ENCODE measurements at places on chromosomes 3 and 15.

- no peak for DNase-seq
Observed at GRCh38 chr15:67632261-67632660, 89.8 kb downstream of the MAP2K5 start.

DNA sequence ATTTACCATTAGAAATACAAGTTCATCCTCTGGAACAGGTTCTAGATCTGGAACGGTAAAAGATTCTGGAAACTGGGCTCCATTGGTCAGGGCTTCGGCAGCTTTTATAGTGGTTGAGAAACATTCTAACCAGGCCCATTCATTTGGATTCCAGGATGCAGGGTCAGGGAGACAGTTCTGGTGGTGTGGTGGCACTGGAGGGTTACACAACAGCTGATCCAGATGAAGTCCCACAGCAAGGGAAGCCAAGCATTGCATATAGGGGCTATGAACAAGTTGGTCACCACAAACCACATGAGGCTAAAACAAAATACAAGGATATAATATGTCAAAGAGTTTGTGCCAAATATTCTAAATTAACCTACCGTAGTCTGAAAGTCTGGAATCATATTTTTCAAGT lies 43.0 kb downstream of the FBXL22 start:
- DNase-seq: no peak

DNA sequence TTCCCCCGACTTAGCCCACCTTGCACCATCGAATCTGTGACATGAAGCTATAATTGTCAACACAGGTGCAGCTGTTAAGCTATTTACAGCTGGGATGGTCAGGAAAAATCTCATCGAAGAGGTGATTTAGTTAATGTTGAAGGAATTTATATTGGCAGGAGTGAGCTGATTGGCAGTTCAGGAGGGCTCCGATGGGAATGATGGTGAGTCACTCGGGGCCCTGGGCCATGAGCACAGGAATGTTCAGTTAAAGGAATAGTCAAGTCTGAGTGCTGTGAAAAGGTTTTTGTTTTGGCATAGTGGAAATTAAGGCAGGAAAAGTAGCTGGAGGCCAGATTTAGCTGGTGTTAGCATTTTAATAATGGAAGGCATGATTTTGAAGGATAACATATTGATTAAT lies 95.7 kb downstream of the OXSM start:
- peak; percentile 31 for DNase-seq

- no peak for DNase-seq
Observed at GRCh38 chr3:142987707-142988106, 13.7 kb upstream of the U2SURP start.

DNA sequence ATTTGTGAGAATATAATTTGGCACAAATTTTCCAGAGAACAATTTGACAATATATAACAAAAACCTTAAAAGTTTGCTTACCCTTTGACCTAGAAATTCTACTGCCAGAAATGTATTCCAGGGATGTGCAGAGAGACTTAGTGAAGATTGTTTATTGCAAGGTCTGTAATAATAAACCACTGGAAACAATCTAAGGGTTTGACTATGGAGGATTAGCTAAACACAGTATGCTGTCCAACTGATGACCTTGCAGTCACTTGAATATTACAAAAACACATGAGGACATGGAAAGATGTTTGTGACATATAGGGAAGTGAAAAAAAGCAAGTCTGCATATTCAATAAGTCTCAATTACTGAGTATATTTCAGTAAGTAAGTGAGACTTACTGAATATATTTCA lies 48.1 kb upstream of the CDV3 start:
- no peak for DNase-seq

DNA sequence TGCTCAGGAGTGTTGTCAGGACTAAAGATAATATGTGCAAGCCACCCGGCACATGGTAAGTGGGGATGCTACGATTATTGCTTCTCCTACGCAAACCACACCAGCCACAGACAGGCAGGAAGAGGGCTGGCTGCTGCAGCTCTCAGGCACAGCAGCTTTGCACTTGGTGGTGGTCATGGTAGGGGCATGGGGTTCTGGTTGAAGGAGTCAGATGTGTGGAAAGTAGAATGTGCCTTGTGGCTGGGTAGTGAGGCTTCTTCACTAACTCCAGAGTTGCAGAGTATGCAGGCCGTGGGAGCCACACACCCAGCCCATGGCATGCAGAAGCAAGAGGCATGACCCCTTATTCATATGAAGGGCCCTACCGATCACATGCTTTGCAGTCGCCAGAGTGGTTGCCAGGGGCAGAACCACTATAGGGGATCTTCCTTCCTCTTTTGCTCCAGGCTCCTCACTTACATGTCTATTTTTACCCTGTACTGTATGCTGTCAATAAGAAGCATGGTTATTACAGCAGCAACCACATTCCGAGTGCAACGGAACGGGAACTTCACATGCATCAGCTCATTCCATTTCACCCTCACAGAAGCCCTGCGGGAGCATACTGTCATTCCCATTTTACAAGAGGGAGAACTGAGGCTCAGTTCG lies 59.2 kb upstream of the HERC1 start:
- no peak for DNase-seq

DNA sequence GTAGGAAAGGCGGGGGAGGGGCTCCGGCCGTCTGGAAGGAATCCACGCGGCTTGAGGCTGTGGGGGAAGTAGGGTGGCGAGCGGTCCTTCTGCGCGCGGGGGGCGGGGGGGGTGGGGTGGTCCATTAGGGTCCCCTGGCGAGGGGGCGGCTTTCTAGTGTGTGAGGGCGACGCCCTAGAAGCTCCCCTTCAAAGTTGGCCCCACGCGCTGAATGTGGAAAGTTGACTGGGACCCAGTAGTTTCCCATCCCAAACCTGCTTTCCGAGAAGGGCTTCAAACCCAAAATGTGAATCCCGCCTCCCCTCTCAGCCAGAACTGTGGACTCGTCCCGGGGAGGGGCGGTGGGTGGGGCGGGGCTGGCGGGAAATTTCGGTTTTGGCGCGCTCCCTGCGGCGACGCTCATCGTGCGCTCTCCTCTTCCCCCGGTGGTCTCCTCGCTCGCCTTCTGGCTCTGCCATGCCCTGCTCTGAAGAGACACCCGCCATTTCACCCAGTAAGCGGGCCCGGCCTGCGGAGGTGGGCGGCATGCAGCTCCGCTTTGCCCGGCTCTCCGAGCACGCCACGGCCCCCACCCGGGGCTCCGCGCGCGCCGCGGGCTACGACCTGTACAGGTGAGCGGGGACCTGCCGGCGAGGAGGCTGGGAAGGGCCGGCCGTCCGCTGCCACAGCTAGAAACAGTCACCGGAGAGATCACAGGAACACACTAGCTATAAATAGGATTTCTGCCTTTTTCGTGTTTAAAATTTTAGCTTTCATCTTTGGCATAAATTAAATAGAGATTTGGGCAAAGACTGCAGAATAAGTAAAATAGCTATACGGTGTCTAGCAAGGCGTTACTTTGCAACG lies 790 bp downstream of the DUT start:
- no peak for DNase-seq

DNA sequence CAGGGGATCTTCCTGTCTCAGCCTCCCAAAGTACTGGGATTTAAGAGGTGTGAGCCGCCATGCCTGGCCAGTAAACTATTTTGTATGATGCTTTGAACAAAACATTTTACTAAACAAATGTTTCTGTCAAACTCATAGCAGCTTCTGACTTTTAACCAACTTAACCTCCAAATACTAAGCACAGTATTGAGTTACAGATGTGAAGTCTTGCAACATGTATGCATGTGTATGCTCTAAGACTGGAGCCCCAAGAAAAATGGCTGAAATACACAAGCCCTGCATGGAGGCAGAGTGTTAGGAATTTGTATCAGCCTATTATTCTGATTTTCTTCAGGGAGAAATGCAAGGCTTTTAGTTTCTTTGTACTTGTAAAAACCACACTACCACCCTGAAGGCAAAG lies 137.1 kb downstream of the CBLB start:
- DNase-seq: no peak

DNA sequence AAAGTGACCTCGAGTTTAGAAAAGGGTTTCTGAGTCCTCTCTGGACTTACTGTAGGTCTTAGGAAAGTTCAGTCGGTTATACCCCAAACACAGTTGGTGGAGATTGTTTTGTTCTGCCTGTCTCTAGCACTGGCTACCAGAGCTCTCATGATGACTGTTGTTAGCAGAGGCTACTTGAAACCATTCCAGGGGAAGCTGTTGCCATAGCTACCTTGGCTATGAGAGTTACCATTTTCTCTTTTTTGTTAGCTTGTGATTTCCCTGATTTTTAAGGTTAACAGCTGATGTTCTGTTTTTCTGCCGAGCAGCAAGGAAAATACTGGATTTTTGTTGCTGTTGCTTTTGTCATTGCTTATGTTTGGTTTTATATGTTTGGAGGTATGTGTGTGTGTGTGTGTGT lies 26.7 kb downstream of the ABHD2 start:
- DNase-seq: peak; percentile 66

GRCh38 chr15:93048759-93049161 lies 40.3 kb downstream of the RGMA start:
- DNase-seq: no peak

DNA sequence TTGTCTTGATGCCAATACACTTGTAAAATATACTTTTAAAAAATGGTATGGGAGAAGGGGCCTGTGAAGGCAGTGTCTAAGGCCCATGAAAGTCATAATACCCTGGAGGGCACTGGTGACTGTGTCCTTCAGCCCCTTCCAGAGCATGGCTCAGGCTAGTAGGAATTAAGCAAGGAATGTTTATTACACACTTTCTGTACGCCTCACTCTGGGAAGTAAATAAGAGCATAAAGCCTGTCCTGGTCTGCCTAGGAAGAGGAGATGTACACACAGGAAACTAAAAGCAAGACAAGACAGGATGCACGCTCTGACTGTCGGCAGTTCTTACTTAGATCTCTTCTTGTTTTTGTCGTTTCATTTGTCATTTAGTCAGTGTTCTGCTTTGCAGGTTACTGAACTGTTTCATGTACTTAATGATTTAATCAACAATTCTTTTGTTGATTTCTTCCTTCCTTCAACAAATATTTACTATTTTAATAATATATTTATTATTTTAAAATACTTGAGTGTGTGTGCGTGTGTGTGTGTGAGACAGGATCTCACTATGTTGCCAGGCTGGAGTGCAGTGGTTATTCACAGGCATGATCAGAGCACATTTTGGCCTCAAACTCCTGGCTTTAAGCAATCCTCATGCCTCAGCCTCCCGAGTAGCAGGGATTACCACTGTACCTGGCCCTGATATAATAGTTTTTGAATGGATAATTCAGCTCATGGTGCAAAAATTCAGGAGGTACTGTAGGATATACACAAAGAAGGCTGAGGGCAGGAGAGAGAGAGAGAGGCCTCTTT lies 9.0 kb upstream of the SMAD6 start:
- peak; percentile 30 for DNase-seq

GRCh38 chr15:29477256-29477655 lies 207.6 kb upstream of the NSMCE3 start:
- no peak for DNase-seq

DNA sequence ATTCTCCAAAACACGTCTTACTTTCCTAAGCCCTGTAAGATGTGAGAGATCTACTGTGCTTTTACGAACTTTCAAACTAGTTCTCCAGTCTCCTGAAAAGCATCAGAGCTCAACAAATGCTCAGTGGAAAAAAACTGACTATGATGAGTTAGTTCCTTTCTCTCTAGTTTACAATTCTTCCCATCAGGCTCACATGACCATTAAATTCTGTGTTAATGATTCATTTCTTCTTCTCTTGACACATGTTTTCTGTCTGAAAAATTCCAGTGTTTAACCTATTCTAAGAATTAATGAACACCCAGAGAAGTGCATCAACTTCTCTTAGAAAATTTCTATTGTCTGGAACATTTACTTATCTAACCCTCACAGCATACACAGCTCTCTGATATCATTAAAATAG lies 844.3 kb downstream of the SI start:
- DNase-seq: no peak

DNA sequence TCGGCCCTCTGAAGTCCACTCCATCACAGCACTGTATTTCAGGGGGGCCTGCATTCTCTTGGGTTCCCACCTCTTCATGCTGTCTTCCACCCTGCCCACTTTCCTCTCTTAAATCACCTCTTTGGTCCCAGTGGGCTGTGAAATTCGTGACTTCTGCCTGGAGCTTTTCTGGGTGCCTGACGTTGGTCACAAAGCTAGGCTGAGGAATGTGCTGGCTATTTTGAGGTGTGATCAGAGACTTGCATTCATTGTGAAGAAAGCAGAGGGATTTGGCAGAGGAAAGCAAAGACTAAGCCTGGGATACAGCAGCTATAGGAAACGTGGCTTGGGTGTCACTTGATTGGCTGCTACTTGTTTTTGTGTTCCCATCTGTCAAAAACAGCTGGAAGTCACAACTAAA lies 202.5 kb downstream of the SATB1 start:
- no peak for DNase-seq

- peak; percentile 46 for DNase-seq
Observed at GRCh38 chr15:72783004-72783639, 436 bp downstream of the ADPGK start.

DNA sequence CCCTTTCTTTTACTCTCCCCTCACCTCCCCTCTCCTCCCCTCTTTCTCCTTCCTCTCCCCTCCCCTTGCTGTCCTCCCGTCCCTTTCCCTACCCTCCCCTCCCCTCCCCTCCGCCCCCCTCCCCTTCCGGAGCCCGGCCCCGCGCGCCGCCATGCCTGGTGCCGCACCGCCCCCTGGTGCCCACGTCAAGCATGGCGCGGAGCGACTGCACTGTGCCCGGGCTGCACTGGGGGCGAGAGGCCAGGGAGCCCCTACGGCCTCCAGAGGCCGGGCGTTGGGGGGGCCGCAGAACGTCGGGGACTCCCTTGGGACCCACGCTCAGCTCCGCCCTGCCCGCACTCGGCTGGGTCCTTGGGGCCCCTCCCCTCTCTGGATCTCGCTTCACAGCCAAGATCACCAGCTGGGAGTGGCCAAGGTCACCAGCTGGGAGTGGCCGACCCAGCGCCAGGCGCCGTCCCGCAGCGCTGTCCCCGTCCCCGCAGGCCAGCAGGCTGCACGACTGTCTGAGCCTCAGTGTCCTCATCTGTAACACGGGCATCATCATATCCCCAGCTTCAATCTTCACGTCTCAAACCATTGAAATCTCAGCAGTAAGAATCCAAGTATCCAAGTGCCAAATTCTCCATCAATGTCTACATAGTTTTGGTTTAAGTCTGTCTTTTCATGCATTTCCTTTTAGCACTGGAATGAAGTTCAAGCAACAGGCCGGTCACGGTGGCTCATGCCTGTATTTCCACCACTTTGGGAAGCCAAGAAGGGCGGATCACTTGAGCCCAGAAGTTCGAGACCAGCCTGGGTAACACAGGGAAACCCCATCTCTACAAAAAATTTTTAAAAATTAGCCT lies 42.5 kb downstream of the TPRA1 start:
- peak; percentile 60 for DNase-seq

GRCh38 chr3:158185711-158186110 lies 75.8 kb downstream of the RSRC1 start:
- DNase-seq: no peak

Data from EH (cell line).